SK-N-DZ (cell line): ENCODE measurements at places on chromosomes 7 and 10.
A peak's percentile ranks its signal among the peaks of the same experiment; 100 is the strongest.

- DNase-seq, result no peak
These were observed 47.7 kb downstream of the RBM17 start for GRCh38 chr10:6136215-6137201.

- no peak for DNase-seq
These were observed 28.0 kb upstream of the PPIF start for GRCh38 chr10:79319115-79319771.

- no peak for DNase-seq
These were observed 34.6 kb upstream of the ZNF273 start for GRCh38 chr7:64868499-64868898.

DNA sequence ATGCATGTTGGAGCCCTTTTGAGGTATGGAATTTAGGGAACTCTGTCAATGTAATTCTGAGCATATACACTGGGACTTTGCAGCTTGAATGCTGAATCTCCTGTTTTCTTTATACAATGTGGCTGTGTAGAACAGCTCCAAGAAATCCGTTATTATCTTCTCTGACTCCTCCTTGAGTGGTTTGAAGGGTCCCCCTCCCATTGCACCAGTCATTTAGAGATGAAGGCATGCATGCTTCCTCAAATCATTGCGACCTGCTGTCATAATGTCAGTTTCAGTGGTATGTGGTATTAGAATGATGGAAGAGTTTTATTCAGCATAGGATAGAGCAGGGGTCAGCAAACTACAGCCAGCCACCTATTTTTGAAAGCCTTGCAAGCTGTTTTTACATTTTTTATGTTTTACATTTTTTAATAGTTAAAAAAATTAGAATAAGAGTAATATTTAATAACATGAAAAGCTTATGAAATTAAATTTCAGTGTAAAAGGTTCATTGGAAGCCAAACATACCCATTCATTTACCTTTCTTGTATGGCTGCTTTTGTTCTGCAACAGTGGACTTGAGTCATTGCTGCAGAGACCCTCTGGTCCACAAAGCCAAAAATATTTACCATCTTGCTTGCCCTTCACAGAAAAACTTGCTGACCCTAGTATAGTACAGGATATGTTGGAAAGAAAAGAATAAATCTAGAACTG, 8.1 kb downstream of the STK17A start:
- DNase-seq, result no peak

GRCh38 chr7:123096434-123096833, 100.9 kb upstream of the TAS2R16 start:
- no peak for DNase-seq

- no peak for DNase-seq
These were observed 81.4 kb upstream of the KIAA1217 start for GRCh38 chr10:24127516-24127915.

DNA sequence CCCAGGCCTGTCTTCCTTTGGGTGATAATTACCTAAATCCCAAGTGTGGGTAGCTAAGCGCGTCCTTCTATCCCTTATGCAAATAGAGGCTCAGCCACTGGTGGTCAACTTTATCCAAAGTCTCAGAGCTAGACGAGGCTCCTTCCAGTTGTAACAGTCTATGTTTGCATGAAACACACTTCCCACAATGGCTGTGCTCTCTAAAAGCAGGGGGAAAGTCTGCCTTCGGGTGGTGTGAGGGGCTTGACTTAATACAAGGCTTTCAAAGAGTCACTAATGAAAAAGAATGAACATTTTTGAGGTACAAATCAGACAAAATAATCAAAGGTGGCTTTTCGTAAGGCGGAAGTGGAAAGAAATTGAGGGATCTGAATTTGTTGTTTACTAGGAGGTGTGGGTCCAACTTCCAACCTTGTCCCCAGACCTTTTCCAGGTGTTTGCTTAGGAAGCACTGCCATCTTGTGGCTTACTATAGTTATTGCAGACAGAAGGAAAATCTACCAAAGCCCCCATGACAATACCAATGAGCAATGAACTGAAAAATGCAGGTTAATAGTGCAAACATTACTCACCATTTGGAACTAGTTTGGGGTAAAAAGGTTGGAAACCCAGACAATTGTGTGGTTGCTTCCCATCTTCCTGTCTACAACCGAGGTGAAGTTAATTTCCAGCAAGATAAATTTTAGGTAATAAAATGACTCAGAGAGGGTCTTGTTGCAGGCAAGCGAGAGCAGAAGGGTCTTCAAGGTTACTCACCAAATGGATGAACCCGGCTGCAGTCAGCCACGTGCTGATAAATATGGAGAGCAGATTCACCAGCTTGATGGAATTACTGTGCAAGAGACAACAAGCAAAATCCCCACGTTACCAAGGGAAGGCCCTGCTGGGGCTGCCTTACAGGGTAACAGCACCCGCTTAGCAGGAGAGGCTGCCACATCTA, 525.7 kb downstream of the KCNMA1 start:
- peak; percentile 70 for DNase-seq

DNA sequence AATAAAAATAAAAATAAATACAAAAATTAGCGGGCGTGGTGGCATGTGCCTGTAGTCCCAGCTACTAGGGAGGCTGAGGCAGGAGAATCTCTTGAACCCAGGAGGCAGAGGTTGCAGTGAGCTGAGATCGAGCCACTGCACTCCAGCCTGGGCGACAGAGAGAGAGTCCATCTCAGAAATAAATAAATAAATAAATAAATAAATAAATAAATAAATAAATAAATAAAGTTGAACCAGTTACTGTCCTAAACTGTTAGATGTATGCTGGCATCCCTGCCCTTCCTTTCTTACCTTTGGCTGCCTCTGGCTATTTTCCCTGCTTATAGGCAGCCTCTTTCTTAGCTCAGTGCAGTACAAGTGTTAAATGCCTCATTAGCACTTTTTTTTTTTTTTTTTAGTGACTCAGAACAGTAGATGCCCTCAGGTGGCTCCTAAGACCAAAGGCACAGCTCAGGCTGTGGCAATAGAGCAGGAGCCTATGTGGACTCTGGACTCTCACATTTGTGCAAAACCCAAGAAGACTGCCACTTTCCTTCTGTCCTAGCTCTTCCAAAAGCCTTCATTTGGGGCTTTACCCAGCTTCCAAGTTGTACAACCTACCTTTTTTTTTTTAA, 30.6 kb upstream of the CABCOCO1 start:
- no peak for DNase-seq

DNA sequence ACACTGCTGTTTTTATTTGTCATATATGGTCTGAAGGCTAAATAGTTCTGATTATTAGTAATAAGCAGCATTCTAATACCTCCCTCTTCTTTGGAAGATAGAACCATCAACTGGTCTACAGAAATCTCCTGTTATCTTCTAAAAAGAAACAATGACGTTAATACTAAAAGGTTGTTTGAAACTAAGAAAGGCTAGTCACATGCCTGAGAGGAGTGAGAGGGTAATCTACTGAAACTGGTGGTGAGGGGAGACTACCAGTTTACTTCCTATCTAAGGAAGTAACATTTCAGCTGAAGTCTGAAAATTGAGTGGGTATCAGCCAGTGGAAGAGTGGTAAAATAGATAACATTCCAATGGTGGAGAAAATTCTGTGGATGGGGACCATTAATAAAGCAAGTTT, 48.4 kb downstream of the FGFBP3 start:
- DNase-seq, result no peak

- DNase-seq, result no peak
These were observed 2.4 kb downstream of the PWWP2B start for GRCh38 chr10:132399117-132400035.

DNA sequence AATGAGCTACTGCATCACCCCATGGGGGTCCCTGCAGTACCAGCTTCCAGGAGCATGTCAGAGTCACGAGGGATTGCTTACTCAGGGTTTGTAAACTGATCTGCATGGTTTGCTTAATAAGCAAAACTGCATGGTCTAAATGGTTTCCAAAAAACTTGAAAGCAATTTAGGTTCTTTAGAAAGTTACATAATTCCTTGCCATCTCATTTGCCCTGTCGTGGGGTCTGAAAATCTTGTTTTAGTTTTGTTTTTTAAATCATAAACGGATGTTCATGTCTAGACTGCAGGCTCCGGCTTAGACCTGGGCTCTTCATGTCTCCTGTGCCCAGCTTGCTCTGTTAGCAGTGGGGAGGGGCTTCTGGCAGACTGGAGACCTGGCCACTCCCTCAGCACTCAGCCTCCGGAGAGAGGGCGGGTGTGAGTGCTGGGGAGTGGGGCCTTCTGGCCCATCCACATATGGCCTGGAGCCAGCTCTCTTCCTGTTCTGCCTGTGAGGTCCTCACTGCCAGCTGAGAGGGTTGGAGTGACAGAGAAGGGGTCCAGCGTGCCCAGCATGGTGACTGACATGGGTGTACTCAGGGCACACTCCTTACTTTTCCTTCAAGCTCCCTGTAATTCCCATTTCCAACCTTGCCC, 17.5 kb downstream of the PRF1 start:
- peak; percentile 89 for DNase-seq

- peak; percentile 78 for DNase-seq
These were observed 99.7 kb downstream of the TNS3 start for GRCh38 chr7:47482013-47482875.

DNA sequence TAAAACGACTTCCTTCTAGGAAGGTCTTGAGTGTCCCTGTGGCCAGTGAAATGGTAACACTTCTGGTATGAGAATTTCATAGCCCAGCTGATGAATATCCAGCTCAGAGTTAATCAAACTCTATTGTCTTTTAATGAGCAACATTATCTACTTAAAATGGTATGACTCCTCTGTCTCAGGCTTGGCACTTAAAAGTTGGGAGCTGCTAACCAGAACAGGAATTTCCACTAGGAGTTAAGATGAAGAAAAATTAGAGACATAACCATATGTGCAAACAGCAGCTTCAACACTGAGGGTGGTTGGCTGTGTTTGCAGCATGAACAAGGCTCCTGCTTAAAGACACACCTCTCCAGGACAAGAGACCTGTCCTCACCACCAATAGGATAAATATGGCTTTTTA, 46.8 kb downstream of the CH25H start:
- no peak for DNase-seq

DNA sequence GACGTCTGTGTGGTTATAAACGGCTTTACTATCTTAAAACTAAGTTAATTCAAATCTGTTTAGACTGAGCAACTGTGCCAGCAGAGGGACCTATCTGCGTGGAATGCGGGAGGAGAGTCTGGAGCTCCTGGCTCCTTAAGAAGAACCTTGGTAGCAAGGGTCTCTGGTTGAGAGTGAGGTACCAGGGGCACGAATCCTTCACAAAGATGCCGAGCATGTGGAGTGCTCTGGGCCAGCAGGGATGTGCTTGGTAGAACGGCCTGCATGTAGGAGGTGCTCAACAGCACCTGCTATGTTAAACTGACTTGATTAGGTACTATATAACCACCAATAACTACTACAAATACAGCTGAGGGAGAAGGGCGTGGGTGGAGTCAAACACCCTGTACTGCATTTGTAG, 102.6 kb downstream of the VIPR2 start:
- DNase-seq, result no peak

DNA sequence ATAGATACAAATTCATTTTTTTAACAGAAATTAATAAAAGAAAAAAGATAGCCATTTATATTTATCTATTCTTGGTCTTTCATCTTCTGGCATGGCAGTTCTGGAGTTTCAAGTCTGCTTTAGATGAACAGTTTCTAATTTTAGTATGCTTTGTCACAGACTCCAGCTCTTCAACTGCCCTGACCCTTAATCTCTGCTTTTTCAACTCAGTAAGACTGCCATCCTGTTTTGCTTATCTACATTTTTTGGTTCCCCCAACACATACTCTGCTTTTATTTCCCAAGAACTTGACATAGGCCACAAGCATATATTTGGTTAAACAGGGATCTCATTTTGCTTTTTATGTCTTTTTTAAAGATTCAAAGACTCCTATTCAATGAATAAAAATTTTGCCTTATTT, 309.3 kb upstream of the KCND2 start:
- DNase-seq, result no peak

GRCh38 chr10:113007821-113008220, 57.8 kb downstream of the TCF7L2 start:
- DNase-seq, result no peak

DNA sequence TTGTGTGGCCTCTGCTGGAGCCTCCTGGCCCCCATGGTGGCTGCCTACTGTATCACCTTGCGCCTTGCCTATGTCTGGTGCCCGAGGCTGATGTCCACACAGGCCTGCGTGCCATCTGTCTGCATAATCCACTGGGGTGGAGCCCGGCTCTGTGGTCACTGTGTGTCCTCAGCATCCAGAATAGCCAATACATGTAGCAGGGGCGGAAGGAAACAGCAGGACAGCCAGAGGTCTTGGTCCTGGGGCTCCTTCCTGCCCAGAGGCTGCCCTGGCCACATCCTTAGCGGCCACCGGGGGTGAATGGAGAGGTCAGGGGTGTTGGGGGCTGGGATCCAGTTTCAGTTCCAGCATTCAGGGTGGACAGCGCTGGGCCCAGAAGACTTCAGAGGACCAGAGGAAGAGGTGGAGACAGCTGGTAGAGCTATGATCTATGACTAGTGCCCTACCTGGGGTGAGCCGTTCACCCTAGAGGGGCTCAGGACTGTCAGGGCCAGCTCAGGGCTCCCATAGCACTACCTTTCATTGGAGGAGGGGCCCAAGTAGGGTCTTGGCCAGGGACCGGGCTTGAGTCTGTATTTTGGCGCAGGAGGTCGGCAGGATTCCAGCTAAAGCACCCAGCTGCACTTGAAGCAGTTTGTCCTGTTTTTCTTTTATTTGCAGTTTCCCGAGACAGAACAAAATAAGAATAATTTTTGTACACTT, 15.9 kb downstream of the YKT6 start:
- no peak for DNase-seq

GRCh38 chr7:100141555-100141949, 7.2 kb upstream of the LAMTOR4 start:
- no peak for DNase-seq

- DNase-seq, result no peak
These were observed 37.4 kb downstream of the ZNRF2 start for GRCh38 chr7:30321882-30322192.

DNA sequence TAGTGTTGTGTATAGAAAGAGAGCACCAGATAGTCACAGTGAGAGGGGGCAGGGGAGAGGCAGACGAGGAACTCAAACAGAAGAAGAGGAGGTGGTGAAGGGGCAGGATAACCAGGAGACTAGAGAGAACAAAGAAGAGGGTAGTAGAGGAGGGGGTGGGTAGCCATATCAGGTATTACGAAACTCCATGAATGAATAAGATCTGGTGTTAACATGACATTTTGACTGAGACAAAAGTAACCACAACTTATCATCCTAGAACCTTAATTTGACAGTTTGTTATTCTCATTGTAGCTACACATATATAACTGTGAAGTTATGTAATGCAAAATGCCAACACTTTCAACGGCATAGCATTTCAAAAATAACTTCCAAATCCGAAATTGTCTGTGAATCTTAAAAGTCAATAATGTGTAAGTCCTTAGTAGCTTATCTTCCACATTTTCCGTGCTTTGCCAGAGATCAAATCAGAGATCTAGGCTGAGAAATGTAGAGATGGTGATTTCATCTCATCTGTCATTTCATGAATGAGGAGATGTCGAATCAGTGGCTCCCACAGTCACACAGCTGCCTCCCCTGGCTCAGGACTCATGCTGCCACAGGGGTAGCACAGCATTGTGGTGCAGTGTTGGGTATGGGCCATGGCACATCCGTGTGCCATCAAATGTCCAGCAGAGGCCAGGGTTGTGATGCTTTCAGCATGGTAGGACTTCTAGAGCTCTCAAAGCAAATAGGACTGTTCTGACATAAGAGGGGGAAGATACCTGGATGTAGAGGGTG, 202.1 kb downstream of the HECW1 start:
- no peak for DNase-seq
